ENCODE measurements at places on chromosomes 1 and 21.
A peak's percentile ranks its signal among the peaks of the same experiment; 100 is the strongest.

DNA sequence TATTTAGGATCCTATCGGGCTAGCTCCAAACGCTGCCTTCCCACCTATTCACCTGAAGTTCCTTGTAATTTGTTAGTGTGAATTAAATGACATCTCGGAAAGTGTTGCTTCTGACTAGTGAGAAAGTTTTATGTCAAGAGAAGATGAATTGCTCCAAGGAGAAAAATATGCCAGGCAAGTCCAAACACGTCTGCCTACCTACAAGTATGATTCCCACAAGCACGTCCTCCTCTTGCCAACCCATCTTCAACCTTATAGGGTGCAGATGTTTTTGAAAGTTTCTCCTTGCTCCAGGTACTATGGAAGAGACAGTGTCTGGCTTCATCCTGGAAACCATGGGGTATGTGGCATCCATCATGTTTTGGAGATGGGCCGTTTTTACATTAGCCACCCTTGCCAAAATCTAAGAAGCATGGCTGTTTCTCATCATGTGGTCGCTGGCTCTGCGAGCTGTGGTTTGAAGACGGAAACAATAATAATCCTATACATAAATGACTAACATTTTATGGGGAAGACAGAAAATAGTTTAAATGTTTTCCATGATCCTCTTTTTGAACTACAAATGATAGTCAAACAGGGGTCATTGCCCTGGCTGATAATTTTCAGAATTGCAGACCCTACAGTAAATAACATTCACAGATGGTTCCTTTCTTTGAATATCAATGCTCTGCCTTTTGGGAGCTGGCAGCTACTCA, 505.8 kb downstream of the SMYD3 start:
- DNase-seq = no peak

- peak; percentile 36 for DNase-seq
Measured at GRCh38 chr1:66330722-66331141, 203.2 kb upstream of the SGIP1 start.

- peak; percentile 14 for DNase-seq
Measured at GRCh38 chr1:118785246-118785645, 202.9 kb downstream of the TBX15 start.

- no peak for DNase-seq
Measured at GRCh38 chr1:20262810-20263534, 27.7 kb upstream of the VWA5B1 start.

DNA sequence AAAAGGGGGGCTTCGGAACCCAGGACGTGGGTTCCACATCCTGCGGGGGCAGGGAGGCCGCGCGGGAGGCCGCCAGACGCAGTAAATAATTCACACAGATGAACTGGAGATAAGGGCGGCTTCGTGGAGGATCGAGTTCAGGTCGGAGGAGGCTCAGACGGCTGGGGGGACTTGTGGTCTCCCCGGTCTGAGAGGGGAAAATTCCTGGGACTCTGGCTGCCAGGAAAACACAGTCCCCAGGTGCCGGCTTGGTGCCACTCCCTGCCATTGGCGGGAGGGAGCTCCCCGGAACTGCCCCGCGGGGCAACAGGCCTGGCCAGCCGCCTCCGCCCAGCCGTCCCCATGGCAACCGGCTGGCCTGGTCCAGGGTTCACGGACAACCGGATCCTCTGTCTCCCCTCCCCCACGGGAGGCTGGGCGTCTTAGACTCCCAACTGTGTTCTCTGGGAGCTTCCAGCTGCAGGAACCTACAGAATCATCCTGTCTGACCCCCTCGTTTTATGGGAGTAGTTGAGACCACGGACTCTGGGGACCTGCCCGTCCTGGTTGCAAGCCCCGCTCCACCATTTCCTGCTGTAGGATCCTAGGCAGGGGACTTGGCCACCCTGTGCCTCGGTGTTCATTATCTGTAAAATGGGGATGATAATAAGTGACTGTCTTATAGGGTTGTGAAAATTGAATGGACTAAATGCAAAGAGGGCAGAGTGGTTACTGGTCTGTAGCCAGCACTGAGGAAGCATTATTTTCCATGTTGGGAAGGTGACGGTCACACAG, 9.6 kb downstream of the CAMK2N1 start:
- DNase-seq = no peak

DNA sequence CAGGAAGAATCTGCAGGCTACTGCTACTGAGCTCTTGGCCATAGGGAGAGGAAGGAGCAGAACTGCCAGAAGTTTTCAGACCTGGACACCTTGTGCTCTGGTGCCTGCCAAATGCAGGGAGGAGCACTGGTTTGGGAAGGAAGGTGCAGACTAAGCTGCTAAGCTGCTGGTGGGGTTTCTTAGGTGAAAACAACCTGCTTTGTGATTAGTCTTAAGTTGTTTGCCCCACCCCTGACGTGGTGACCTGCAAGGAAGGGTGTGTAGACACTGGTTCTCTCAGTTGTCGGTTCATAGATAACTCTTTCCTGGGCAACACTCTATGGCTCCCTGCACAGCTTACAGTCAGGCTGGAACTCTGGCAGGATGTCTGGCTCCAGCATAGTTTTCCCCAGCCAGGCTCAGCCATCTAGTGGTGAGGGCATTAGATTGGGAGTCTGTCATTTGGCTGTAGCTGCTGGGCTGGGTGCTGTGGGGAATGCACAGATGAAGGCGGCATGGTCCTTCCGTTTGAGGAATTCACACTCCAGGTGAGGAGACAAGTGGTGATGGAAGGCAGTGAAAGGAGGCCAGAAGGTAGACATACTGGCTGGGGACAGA, 10.3 kb upstream of the S100A10 start:
- DNase-seq = no peak

DNA sequence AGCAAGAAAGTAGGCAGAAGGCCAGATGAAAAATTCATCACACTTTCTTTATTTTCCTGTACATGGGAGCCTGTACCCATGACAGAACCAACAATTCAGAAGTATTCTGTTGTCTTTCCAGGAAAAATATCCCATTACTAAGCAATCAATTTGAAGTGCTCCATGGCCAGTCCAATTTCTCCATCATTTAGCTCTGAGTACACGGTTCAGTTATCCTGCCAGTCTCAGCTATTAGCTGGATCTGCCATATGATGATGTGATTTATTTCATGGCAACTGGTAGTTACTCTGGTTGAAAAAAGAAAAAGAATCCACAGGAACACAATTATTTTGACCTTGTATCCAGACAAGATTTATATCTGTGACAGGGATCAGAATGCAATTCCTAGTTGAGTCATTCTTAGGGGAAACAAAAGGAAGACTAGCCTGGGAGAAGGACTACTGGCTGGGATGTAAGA, 70.6 kb upstream of the GORAB start:
- DNase-seq = no peak

- no peak for DNase-seq
Measured at GRCh38 chr1:52738148-52738547, 11.9 kb downstream of the ZYG11B start.

GRCh38 chr1:15714406-15715136, 21.5 kb upstream of the SLC25A34 start:
- no peak for DNase-seq

- peak; percentile 4 for DNase-seq
Measured at GRCh38 chr1:54944610-54945392, 35.6 kb upstream of the TMEM61 start.

- no peak for DNase-seq
Measured at GRCh38 chr1:214551436-214552173, at the start of gene PTPN14. PTPN14 (minus strand) TSS chr1:214551602; CDS start chr1:214464803, 86,799 bp downstream.

DNA sequence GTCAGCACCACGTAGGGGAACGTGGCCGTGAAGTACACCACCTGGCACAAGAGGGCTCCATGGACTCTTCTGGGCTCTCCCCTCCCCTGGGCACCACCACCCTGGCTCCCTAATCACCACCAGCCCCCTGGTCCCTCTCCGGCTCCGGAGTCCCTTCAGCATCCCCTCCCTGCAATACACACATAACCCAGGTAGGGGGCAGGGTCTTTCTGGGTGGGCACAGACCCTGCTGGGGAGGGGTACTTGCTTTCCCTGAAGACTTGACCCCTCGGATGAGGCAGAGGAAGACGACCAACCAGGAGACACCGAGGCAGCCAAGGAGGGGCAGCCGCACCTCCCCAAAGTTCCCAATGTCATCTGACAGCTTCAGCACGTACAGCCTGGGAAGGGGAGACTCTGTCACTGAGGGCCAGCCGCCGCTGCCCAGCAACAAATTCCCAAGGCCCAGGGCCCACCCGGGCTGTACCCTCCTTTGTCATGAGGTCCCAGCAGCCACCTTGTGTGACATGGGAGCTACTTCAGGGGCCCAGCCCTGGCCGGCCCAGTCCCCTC, 11.3 kb downstream of the CCDC24 start:
- no peak for DNase-seq

DNA sequence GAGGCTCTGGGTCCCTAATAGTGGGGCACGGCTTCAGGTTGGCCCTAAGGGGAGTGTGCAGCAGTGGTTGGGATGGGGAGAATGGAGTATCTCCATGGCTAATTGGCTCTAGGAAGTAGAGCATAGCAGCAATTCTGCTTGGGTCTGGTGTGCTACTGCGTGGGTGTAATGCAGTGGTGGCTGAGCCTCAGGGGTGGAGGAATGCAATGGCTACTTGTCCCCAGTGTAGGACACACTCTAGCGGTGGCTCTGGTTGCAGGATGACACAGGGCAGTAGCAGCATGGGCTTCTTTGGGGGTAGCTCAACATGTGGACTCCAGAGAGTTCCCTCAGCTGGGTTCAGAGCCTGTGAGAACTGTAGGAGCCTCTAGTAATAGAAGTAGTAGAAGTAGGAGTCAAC, 91.2 kb upstream of the FAM78B start:
- no peak for DNase-seq

DNA sequence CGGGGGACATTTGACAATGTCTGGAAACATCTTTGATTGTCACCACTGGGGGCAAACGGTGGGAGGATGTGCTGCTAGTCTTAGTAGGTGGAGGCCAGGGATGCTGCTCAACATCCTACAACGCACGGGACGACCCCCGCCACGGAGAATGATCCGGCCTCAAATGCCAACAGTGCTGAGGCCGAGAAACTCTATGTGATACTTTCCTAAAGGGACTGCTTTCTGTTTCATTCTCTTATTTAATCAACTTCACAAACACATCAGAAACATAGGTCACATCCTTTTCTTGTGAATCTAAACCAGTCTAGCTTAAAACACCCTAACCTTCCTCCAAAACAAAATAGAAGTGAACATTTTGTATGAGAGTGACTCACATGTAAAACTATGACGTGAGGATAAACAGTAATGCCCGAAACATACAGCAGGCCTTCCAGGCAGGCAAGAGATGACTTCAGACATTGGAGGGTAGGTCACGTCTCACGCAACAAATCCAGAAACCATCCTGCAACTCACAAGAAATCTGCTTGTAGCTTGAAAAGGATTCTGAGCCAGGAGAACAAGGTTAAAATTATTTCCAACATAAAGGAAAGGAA, 37.2 kb upstream of the ETS2 start:
- DNase-seq = no peak

GRCh38 chr1:20083178-20083944, 13.4 kb downstream of the PLA2G5 start:
- no peak for DNase-seq

GRCh38 chr1:24117132-24117531, 5.2 kb upstream of the MYOM3 start:
- DNase-seq = no peak

- no peak for DNase-seq
Measured at GRCh38 chr1:72891976-72892375, 609.6 kb upstream of the NEGR1 start.

DNA sequence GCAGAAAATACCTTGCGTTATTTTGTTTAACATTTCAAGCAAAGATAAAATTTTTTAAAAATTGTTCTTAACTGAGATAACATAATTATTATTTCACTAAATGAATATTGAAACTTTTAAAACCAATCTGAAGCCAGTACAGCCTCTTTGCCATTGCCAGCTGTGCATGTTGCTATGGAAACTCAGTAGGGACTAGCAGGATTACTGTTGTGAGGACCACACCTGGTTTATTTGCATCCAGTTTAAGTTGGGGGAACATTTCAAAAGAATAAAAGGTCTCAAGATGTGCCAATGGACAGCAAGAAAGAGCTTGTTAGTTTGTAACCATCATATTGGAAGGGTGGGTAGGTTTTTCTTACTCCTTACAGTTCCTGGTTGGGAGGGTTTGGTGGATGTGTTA, 80.7 kb downstream of the POU2F1 start:
- no peak for DNase-seq

DNA sequence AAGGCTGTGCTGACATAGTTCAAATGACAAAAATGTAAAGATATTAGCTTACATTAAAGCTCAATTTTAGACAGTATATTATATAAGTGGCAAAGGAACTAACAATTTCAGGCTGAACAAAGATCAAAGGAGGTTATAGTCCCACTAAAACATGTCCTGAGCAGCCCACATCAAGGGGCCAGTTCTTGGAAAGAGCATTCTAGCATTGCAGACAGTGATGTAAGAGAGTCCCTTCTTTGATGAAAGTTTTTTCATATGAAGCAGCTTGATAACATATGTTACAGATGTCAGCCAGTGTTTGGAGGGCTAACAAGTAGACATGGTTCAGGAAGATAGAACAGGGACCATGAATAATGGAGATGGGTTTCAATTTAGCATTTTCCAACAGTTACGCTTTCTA, 301.7 kb downstream of the NTNG1 start:
- DNase-seq = no peak

GRCh38 chr1:59096501-59096900, 200.4 kb upstream of the FGGY start:
- DNase-seq = no peak

DNA sequence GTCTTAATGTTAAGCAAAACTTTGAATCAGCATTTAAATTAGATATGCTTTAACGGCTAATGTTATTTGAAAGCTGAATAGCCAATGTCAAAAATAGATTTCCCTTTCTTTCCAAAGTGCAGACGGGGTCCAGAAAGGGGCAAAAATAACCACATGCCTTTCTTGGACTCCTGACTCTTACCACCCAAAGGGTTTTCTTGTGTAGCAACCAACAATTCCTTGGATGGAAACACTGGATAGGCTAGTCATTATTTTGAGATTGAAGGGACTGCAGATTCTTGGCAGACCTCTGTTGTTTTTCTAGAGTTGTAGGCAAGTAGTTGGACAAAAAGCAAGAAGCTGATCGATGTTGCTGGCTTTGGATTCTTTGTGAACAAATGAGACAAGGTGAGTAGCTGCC, 107.0 kb downstream of the MRPS6 start:
- DNase-seq = no peak

DNA sequence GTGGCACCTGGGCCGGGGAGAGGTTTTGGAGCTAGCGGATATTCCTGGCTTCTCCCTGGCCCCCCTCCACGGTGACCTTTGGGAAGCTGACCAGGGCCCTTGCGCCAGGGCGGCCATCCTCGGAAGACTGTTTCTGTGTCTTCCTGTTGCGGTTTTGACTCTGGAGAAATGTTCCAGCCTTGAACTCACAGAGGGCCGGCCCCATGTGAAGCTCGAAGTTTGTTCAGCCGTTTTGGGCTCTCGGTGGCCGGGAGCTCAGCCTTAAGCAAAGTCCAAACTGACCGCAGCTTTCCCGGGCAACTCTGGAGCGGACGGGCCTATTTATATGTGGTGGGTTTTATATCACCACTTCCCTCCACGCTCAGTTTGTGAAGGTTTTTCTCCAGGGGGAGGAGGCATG, 17.0 kb upstream of the WNT4 start:
- no peak for DNase-seq
